ENCODE measurements at places on chromosomes 2 and 18.

GRCh38 chr2:152380261-152381055 lies 45.5 kb downstream of the FMNL2 start:
- DNase-seq: no peak

DNA sequence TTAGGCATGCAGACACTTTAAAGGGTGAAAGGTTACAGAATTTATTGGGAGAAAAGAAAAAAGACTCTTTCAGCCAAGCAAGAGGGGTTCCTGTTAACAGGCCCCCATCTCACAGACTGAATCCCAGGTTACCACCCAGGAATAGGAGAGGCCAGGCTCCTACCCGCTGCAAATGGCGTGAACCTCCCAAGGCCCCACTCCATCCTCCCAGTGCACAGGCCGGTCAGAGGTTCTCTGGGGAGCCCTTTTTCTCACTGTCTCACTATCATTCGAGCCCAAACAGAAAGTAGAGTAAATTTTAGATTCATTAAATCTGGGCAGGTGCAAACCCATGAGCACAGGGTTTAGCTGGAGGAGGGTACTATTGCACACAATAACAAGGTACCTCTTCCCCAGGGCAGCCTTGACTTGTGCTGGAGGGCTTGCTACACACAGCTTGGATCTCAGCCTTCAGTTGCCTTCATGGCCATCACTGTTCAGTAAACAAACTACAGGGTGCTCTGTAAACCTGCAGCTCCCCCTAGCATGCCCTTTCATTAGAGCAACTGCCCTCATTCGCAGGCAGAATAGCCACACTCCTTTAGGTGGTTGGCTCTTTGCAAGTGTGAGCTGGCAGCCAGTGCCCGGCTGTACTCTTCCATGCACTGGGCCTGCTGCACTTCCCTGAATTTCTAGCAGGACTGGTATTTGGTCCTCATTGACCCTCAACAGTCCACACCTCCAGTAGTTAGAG lies 7.3 kb upstream of the PLEK start:
- no peak for DNase-seq

DNA sequence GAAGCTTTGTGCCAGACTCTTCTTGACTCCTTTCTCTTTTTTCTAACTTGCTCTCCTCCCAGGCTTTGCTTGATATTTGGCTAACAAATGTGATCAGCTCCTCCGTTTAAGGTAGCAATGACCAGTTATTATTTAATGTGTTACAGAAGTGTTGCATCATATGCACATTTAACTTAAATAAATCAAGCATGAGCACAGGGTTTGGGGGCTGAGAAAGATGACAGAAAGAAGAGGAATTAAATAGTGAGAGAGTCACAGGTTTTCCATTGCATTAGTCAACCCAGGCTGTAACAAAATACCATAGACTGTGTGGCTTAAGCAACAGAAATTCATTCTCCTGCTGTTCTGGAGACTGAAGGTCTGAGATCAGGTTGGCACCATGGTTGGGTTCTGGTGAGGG lies 343.8 kb downstream of the RPRM start:
- no peak for DNase-seq

GRCh38 chr18:57025540-57025939 lies 121.3 kb upstream of the BOD1L2 start:
- no peak for DNase-seq

- no peak for DNase-seq
Observed at GRCh38 chr2:13002536-13003331, 286.0 kb downstream of the TRIB2 start.

GRCh38 chr2:234816491-234816890 lies 135.3 kb upstream of the SH3BP4 start:
- no peak for DNase-seq

- no peak for DNase-seq
Observed at GRCh38 chr2:130252880-130253645, 54.8 kb upstream of the TUBA3E start.
